NCI-H2029 (cell line): ENCODE measurements at places on chromosomes 16 and 17.

DNA sequence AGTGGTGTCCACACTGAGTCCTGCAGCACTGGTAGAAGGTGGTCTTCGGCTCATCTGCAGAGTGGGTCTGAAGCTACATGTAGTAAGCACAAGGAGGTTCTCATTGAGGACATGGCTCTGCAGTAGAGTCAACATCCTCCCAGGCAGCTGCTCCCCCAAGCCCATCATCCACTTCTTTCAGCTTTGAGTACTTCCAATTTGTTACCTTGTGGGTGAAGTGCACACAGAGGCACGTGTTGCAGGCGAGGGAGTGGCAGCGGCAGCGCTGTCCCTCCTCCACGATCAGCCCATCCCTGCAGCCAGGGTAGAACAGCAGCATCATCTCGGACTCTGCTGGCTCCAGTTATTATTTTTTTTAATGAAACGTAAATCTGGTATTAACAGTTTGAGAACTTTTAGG lies 1.8 kb upstream of the SSTR2 start:
- no peak for DNase-seq

DNA sequence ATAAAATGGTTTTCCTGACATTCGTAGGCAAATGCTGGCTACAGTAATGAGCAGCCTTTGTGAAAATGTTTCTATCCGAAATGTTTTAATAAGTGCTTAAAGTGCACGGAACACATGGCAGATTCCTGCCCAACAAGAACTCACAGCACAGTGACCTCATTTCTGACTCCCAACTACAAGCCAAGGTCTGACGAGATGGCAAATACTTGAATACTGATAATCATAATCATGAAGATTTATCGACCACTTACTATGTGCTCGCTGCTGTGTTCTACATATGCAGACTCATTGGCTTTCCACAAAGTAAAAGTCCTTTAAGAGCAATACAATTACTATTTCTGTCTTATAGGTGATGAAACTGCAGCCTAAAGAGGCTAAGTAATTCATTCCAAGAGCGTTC lies 238.1 kb upstream of the CDH5 start:
- DNase-seq, result no peak

DNA sequence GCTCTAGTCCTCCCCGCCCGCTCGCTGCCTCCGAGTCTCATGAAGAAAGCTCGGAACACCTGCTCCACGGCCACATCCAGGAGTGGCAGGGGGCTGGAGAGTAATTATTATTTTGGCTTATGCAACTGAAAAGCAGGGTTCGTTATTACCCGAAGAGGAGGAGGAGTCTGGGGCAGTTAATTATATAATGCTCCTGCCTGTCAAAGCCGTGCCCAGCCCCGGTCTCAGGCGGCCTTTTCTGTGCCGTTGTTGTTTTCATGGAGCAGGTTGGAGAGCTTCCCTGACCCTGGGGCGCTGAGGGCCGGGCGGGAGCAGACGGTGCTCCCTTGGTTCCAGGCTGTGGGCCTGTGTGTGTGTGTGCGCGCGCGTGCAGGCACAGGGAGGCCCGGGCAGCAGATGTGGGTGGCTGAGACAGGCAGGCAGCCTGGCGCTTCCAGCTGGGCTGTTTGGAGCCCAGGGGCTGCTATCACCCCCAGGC lies 2.4 kb downstream of the JPH3 start:
- no peak for DNase-seq

DNA sequence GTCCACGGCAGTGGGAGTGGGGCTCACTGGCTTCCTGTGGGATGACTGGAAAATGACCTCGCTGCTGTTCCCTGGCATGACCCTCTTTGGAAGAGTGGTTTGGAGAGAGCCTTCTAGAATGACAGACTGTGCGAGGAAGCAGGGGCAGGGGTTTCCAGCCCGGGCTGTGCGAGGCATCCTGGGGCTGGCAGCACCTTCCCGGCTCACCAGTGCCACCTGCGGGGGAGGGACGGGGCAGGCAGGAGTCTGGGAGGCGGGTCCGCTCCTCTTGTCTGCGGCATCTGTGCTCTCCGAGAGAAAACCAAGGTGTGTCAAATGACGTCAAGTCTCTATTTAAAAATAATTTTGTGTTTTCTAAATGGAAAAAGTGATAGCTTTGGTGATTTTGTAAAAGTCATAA lies 7.8 kb upstream of the RNF213 start:
- DNase-seq, result peak; percentile 25

GRCh38 chr17:4072487-4073157 lies 70.2 kb downstream of the ZZEF1 start:
- DNase-seq, result no peak

- peak; percentile 53 for DNase-seq
These were observed 24.0 kb upstream of the SSTR5 start for GRCh38 chr16:1048442-1049112.

DNA sequence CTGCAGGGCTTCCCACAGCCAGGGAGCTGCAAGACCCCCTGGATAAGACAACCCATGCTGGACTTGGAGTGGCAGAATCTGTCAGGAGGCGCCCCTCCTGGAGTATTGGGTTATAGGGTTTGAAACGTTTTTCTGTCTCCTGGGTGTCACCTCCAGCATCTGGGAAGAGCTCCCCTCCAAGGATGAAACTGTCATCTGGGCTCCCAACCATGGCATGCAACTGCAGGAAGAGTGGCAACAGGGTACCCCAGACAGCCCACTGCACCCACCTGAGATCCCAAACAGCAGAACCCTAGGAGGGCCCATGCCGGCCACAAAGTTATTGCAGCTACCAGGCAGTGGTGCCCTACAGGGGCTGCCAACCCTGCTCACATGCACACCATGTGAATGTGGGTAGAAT lies 636 bp upstream of the GSG1L start:
- DNase-seq, result no peak

GRCh38 chr16:53991754-53992378 lies 287.9 kb downstream of the FTO start:
- no peak for DNase-seq

DNA sequence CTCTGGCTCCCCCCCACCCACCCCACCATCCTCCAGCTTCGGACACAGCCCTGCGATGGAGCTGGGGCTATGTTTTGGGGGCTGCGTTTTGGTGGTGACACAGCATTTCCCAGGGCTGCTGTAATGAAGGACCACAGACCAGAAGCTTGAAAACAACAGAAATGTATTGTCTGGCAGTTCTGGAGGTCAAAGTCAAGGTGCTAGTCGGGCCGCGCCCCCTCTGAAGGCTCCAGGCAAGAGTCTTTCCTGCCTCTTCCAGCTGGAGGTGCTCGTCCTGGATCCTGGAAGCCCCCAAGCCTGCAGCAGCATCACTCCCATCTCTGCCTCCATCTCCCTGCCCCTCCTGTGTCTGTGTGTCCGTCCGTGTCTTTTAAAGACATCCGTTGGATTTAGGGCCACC lies 50.8 kb downstream of the TBC1D16 start:
- no peak for DNase-seq

DNA sequence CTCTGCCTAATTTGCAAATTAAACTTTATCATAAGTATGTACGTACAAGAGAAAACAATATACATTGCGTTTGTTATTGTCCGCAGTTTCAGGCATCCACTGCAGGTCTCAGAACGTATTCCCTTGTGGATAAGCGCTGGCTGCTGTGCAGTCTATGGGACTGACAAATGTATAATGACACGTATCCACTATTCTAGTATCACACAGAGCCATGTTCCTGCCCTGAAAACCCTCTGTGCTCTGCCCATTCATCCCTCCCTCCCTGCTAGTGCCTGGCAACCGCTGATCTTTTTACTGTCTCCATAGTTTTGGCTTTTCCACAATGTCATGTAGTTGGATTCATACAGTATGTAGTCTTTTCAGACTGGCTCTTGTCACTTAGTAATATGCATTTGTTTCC lies 179.4 kb downstream of the MAF start:
- no peak for DNase-seq

GRCh38 chr16:66904846-66905632 lies 13.6 kb downstream of the CDH16 start:
- no peak for DNase-seq

DNA sequence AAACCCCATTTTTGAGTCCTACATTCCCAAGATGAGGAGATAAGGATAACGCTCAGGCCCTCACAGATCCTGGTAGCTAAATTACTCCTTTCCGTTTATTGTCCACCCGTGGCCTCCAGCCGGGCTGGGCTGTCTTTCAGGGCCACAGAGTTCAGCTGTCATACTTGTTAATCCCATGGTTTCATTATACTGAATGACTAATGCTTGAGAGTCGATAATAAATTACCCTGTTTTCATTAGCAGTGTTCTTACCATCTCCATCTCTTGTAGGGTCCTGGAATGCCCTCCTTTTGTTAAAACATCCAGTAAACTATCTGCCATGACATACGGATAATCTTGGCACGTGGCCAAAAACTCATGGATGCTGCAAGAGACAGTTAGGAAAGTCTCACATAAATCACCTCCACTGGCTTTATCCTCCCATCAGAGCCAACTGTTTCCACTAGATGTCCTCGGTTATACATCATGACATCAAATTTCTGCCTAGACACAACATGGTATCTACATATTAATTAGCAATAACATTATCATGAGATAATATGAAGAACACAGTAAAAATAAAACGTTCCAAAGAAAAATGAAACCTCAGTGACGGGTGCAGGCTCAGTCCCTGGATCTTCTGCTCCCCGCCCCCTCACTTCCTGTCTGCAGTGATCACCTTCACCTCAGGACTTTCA lies 45.3 kb downstream of the BRD7 start:
- no peak for DNase-seq

DNA sequence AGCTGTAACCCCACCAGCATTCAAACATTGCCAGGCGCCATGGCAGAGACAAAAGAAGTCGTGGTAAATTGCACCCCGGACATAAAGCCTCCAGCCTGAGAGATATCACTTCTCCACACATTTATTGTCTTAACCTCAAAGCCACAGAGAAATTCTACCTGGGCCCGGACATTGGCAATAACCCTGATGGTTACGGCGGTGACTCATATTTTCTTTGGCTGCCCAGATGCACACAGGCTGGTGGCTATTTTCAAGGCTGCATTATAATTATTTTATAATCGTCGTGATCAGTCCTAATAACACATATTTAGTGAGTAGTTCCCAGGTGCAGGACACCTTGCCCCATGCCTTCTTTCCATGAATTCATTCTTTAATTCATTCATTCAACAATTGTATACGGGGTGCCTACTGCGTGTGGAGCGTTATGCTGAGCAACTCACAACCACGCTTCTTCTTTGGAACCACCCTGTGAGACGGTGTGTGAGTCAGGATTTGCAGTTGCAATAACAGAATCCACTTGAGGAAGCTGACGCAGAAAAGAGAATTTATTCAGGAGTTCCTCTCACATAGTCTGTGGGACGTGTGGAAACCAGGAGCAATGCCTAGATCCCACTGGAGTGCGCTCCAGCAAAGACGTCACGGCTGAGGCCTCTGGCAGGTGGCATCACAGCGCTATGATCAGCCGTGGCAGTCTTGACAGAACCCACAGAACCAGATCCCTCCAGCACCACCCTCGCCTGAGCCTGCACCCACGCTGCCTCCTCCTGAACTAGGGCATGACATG lies 245.7 kb downstream of the FOXL1 start:
- no peak for DNase-seq

GRCh38 chr17:6996256-6997011 lies 585 bp downstream of the ALOX12 start:
- no peak for DNase-seq

DNA sequence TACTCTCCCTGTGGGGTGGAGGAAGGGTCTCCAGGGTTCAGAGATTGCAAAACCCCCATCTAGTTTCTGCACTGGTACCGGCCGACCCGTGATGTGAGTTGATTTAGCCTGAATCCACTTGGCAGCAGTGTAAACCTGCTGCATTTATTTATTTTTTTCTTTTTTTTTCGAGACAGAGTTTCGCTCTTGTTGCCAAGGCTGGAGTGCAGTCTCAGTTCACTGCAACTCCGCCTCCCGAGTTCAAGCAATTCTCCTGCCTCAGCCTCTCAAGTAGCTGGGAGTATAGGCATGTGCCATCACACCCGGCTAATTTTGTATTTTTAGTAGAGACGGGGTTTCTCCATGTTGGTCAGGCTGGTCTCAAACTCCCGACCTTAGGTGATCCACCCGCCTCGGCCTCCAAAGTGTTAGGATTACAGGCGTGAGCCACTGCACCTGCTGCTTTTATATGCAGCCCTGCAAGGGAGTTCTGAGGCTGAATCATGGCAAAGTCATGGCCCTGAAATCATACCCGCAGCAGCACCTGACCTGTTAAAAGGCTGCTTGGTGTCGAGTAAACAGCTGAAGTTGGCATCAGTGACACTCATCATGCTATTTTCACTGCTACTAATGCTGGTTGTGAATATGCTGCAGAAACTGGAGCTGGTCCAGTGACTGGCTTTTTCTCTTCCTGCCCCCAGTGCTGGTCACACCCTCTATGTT lies 21.4 kb downstream of the DEXI start:
- peak; percentile 80 for DNase-seq

- no peak for DNase-seq
These were observed 31.3 kb downstream of the GRIN2A start for GRCh38 chr16:10150906-10151305.

- DNase-seq, result no peak
These were observed 50.6 kb upstream of the ADCY9 start for GRCh38 chr16:4166821-4167220.

DNA sequence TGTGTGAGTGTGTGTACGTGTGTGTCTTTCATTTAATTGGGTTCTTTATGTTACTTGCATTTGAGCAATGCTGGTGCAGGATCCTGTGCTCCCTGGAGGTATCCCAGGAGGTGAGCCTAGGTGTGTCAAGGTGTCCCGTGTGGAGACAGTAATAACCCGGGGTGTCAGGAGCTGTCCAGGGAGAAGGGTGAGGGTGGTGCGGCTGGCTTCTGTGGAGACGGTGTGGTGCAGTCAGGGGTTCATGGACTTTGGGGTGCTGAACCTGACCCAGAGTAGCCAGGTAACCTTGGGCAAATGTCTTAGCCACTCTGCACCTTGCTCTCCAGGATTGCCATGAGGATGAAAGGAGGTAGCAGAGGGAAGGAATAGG lies 7.4 kb upstream of the ELAC2 start:
- no peak for DNase-seq

DNA sequence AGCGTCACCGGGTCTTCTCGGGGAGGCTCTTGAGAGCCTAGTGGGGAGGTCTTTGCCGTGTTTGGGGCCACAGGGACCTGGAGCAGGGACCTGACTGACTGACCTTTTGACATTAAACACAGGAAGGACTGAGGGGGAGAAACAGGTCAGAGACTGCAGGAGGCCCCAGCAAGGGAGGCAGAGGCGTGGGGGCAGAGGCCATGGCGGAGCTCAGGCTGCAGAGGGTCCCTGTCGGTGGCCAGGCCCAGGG lies 41.6 kb upstream of the GSE1 start:
- no peak for DNase-seq

- DNase-seq, result no peak
These were observed 10.0 kb downstream of the BTBD17 start for GRCh38 chr17:74351552-74352210.

- DNase-seq, result no peak
These were observed 84.4 kb upstream of the XYLT1 start for GRCh38 chr16:17555176-17555575.
